ENCODE measurements at places on chromosomes 2 and 18.

GRCh38 chr2:234091883-234092282 lies 41.4 kb downstream of the SPP2 start:
- DNase-seq, result no peak
- peaks cover 3% of the 10 kb centered on the region for H3K36me3 ChIP-seq
- no peaks in the 10 kb centered on the region for H3K4me1 ChIP-seq

GRCh38 chr2:96413323-96413722 lies 77.8 kb downstream of the NCAPH start:
- peaks cover 17% of the 10 kb centered on the region for H3K4me1 ChIP-seq
- no peak for DNase-seq
- no peak overlapping the region for H3K27ac ChIP-seq
- no peaks in the 10 kb centered on the region for H3K27me3 ChIP-seq

DNA sequence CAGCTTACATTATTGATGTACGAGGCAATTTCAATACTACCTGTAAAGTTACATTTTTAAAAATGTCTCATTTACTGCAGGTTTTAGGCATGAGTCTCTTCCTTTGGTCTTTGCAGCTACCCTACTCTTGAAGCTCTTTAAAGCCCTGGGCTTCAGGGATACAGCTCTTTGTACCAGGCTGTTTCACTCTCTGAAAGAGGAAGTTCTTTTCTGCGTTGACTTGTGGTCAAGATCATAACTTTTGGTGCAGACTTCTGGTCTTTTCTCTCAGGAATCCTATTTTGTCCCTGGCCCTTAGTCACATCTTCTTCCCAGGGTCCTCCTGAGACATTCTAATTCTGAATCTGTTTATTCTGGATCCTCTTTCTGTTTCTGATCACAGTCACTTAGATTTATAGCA lies 16.6 kb upstream of the HRH4 start:
- peaks cover 41% of the 10 kb centered on the region for H3K36me3 ChIP-seq
- no peak overlapping the region for H3K27ac ChIP-seq
- no peak overlapping the region for H3K4me3 ChIP-seq
- DNase-seq, result no peak

GRCh38 chr2:202941771-202942170 lies 29.7 kb downstream of the CARF start:
- peaks cover 20% of the 10 kb centered on the region for H3K36me3 ChIP-seq
- peaks cover 7% of the 10 kb centered on the region for H3K4me1 ChIP-seq
- DNase-seq, result no peak

GRCh38 chr2:35997488-35997887 lies 358.1 kb upstream of the CRIM1 start:
- H3K27me3 ChIP-seq, result no peaks in the 10 kb centered on the region
- H3K4me1 ChIP-seq, result no peaks in the 10 kb centered on the region
- H3K27ac ChIP-seq, result no peak overlapping the region
- no peak overlapping the region for H3K4me3 ChIP-seq
- H3K36me3 ChIP-seq, result no peaks in the 10 kb centered on the region

DNA sequence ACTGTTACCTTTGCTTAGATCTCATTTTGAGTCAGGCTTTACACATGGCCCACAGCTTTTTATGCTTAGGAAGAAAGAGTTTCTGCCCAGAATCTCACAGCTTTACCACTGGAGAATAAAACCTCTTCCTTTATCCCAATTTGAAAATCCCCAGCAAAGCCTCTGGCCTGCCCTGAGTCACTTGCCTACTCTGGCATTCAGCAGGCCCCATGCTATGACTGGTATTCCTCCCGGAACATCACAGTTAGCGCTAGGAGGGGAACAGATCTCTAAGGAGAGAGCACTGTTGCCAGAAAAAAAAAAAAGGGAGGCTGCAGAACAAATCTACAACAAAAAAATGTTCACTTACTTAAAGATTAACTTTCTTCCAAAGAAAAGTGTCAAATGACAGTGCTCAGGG lies 152.9 kb upstream of the DNMT3A start:
- no peaks in the 10 kb centered on the region for H3K36me3 ChIP-seq
- DNase-seq, result peak; percentile 50
- peaks cover 9% of the 10 kb centered on the region for H3K4me1 ChIP-seq
- no peak overlapping the region for H3K27ac ChIP-seq
- no peak overlapping the region for H3K4me3 ChIP-seq

DNA sequence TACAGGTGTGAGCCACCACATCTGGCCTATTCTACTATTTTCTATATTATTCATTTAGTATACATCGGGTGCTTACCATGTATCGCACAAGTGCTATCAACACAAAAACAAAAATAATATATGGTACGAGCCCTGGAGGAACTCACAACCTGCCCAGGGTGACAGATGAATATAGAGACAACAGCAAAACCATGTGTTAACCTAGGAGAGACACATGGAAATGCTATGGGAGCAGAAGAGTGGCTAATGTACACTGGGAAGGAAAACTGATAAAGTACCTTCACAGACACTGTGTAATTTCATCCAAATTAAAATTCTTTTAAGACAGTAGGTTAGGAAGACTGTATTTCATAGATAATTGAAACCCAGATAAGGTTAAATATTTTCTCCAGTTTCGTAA lies 3.9 kb downstream of the SF3B6 start:
- H3K4me3 ChIP-seq, result no peak overlapping the region
- H3K36me3 ChIP-seq, result peaks cover 11% of the 10 kb centered on the region
- no peaks in the 10 kb centered on the region for H3K27me3 ChIP-seq
- no peak for DNase-seq
- H3K27ac ChIP-seq, result no peak overlapping the region
- no peaks in the 10 kb centered on the region for H3K4me1 ChIP-seq

DNA sequence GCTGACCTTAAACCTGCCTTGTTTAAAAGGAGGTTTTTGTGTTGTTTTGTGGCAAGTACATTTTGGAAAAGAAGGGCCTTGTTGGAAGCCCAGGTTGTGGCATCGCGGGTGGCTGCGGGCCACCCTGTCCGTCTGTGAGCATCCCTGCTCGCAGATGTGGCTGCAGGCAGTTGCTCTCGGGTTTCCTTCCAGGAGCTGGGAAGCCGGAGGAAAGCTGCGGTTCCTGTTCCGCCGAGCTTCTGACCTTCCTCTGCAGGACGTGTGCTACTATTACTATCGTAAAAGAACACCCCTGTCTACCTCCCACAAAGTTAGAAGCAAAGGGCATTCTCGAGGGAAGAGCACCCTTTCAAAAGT lies 766 bp downstream of the MFF start:
- no peaks in the 10 kb centered on the region for H3K27me3 ChIP-seq
- H3K36me3 ChIP-seq, result no peaks in the 10 kb centered on the region
- peak overlapping the region; percentile 72 for H3K4me3 ChIP-seq
- H3K4me1 ChIP-seq, result peaks cover 24% of the 10 kb centered on the region

DNA sequence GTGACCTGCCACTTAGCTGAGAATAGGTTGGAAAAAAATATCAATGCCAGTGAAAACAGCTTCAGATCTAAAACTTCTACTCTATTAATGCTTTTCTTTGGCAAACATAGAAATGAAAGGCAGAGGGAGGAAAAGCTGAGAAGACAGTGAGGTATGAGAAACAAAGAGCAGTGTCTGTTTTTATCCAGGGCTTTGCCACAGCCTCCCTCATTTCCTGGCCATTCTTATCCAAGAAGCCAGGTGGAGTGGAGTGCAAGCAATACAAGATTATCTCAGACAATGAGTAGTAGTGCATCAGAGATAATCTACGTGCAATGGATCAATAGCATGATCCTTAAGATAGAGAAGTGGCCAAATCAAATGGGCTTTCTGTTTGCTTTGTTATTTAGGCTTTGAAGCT lies 808.7 kb upstream of the PIK3C3 start:
- no peak overlapping the region for H3K4me3 ChIP-seq
- H3K27me3 ChIP-seq, result no peaks in the 10 kb centered on the region
- H3K36me3 ChIP-seq, result no peaks in the 10 kb centered on the region
- H3K27ac ChIP-seq, result no peak overlapping the region
- H3K4me1 ChIP-seq, result peaks cover 28% of the 10 kb centered on the region

- H3K27me3 ChIP-seq, result no peaks in the 10 kb centered on the region
- no peak for DNase-seq
- H3K4me3 ChIP-seq, result no peak overlapping the region
Observed at GRCh38 chr2:12363569-12363968, 353.2 kb upstream of the TRIB2 start.

GRCh38 chr2:105592288-105592687 lies 152.4 kb upstream of the NCK2 start:
- peaks cover 3% of the 10 kb centered on the region for H3K4me1 ChIP-seq
- no peak overlapping the region for H3K27ac ChIP-seq
- H3K36me3 ChIP-seq, result no peaks in the 10 kb centered on the region
- no peaks in the 10 kb centered on the region for H3K27me3 ChIP-seq

All from neural progenitor cell (in vitro differentiated cells).